Fibroblast of villous mesenchyme (primary cell): ENCODE measurements at places on chromosomes 2 and 18. TPM values are rescaled to one million over a fixed set of nuclear protein-coding genes. Genes with fewer than 3 reads are reported as not detected.
A peak's percentile ranks its signal among the peaks of the same experiment; 100 is the strongest.

Gene CD207
- total RNA-seq = not detected in 2 replicates

- no peak for DNase-seq
Measured at GRCh38 chr2:132462236-132462635, 45.6 kb downstream of the GPR39 start.

Gene GCA
- total RNA-seq = 2.3 and 3.9 TPM in 2 replicates

DNA sequence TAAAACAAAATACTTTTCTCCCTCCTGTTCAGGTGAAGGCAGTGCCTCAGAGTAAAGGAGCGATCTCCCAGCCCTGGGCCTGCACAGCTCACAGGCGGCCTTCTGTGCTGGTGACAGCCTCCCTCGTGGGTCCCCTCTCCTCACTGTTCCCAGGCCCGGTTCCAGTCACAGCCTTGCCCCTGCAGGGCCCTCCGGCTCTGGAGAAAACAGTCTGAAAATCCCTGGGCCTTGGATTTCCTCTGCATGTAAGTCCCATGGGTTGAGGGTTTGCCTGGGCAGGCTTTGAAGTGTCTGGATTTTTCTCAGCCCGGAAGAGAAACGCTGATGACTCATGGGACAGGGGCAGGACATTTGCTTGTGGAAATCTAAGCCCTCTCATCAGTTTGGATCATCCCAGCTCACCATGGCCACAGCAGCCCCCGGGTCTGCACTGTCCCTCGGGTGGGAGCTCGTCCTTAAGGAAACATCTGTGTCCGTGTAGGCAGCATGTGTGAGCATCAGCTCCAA lies 186.1 kb upstream of the RAB12 start:
- peak; percentile 57 for DNase-seq

Gene LIMS2
- 24.8 and 28.9 TPM in 2 replicates for total RNA-seq

Gene MLPH
- total RNA-seq = 29.3 and 40.6 TPM in 2 replicates

Gene FAM110C
- not detected in 2 replicates for total RNA-seq

GRCh38 chr2:95382686-95383634 lies 19.5 kb upstream of the FAHD2A start:
- DNase-seq = no peak

- no peak for DNase-seq
Measured at GRCh38 chr18:28884304-28884703, 707.4 kb upstream of the CDH2 start.

DNA sequence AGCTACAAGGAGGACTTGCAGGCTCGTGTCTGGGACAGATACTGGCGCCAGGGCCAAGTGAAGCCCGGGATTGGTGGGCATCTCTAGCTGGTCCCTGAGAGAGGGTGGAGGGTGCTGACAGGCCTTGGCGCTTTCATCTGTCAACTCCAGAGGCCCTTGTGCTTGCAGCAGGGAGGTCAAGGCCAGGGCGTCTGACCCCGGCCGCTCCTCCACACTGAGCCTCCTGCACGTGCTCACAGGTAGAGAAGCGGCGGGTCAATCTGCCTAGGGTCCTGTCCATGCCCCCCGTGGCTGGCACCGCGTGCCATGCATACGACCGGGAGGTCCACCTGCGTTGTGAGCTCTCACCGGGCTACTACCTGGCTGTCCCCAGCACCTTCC lies 9.5 kb downstream of the CAPN10 start:
- no peak for DNase-seq

- peak; percentile 71 for DNase-seq
Measured at GRCh38 chr2:231612109-231612455, 19.4 kb downstream of the TEX44 start.

DNA sequence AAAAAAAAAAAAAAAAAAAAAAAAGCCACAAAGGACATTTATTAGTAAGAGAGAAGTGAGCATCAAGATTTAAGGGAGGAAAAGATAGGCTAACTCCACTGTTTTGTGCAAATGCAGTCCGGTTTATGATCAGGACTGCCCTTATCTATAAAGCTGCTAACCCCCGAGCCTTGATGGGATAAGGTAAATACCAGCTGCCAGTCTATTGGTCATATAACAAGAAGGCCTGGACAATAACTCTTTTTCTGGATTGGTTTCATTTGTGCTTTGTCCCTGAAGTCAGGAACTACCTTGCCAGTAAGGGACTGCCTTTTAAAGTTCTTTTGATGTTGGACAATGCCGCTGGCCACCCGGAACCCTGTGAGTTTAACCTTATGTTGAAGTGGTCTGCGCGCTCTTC lies 15.4 kb downstream of the PTPN4 start:
- DNase-seq = no peak
